ENCODE measurements at places on chromosomes 3 and 15.

GRCh38 chr15:77084436-77084835 lies 13.5 kb upstream of the TSPAN3 start:
- DNase-seq: no peak

DNA sequence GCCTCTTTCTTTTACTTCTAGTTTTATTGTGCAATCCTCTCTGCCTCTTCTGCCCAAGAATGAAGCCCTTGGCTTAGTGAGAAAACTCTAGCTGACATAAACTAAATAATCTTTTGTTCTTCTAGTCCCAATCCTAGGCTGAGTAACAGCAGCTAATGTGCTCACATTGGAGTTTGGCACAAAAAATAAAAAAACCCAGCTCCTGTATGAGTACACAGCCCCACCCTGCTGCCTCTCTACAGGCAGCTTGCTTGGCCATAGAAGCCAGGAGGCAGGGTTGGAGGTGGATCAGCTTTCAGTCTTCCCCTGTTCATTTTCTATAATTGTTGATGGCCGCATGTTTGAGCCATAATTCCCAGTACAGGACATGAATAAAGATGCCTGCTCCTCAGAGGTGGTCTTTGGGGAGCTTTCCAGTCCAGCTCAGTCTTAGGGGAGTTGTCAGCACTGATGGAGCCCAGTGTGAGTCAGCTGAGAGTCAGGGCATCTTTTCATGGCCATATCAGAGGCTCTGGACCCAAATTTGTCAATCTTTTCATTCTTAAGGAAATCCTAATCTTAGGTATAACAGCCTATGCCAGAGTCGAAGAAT lies 46.7 kb downstream of the RTP1 start:
- no peak for DNase-seq

- no peak for DNase-seq
These were observed 14.6 kb upstream of the LRRC15 start for GRCh38 chr3:194384156-194384555.

GRCh38 chr3:140376136-140376889 lies 301.6 kb upstream of the TRIM42 start:
- DNase-seq: no peak

GRCh38 chr3:123313889-123314288 lies 112.1 kb downstream of the SEC22A start:
- no peak for DNase-seq

DNA sequence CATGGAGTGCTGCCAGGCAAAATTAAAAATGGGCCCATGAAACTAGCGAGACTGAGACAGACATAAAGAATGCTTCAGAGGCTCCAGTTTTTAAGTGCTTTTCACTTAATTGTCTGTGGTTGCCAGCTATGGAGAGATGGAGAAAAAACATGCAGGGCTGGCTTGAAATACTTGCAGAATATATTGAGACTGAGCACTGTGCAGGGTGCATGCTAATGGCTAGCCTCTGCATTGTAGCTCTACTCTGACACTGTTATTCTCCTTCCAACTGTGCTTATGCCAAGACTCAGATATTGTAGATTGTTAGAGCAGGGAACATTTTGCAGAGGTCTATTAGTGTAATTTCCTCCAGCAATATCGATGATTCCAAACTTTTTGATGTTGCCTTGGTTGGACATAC lies 735.0 kb downstream of the PDCD6IP start:
- DNase-seq: no peak

GRCh38 chr3:50583897-50584296 lies 14.6 kb downstream of the HEMK1 start:
- no peak for DNase-seq

- DNase-seq: no peak
These were observed 45.7 kb upstream of the SKOR1 start for GRCh38 chr15:67779549-67780111.

DNA sequence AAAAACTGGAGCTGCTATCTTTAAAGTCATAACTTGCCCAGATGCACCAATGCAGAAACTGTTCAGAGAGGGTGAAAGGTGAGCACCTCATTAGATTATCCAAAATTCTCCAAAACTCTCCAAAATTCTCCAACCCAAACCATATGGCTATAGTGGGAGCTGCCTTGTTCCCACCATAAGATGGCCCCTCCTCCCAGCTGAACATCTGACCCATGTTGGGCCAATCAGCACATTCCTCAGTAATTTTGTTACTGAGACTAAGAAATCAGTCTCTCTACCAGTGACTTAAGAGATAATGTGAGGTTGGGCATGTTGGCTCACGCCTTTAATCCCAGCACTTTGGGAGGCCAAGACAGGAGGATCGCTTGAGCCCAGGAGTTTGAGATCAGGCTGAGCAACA lies 32.8 kb downstream of the DPH3 start:
- no peak for DNase-seq

DNA sequence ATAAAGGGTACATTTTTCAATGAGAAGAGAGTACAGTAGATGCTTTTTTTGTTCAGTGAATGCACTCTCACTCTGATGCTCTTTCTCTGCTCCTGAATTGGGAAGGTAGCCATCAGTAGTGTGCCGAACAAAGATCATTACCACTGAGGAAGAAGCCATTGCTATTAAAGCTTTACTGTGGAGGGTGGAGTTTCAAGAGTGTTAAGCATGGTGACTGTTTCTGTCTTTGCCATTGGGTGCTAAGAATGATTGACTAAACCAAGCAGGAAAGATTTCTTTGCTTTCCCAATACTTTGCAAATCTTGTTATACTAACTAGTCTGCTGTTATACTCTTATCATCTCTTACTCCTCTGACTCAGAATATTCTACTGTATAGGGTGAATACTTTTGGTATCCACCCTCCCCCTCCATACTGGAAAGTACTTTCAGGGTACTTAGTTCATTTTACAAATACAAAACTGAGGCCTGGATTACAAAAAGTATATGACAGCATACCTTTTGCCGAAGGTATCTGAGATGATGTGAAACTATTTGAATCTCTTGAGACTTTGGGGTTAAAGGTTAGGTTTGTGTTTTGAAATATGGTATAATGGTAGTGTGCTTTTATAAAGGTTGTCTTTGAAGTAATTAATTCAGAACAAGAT lies 1.7 kb downstream of the RAB11A start:
- DNase-seq: no peak

DNA sequence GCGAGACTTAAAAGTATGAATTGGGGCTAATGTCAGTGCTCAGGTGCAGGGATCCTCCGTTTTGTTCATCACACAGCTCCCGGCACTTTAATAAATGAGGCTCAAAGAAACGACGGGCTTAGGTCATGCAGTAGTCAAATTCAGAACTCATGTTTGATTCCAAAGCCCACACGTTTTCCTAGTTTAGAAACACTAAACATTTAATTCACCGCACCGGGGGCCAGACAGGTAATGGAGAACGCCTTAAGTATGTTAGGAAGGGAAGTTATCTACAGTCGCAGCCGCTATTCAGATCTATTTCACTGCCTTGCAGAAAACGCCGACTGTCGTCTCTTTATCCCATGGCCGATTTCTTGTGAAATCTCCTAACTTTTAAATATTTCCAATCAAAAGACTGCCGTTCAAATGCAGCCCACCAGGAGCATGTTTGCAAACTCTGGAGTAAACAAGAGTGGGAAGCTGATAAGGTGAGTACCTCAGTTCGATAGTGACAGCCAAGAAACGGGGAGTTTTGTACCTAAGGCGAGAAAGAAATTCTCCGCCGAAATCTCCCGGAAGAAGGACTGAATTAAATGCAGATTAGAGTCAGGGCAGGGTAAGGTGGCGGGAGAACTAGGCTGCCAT lies 569 bp downstream of the HIGD2B start:
- DNase-seq: no peak

DNA sequence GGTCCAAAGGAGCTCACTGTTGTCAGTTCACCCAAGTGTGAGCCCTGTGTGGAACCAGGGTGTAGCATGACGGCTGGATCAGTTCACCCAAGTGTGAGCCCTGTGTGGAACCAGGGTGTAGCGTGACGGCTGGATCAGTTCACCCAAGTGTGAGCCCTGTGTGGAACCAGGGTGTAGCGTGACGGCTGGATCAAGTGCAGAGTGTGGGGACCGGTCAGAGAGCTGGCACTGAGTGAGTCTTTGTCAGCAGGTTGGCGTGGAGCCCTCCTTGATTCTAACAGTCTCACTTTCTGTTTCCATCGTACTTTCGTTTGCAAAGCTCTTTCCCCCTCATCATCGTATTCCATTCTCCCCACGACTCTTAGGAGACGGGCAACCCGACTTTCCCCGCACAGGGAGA lies 57.9 kb upstream of the DLG1 start:
- no peak for DNase-seq

DNA sequence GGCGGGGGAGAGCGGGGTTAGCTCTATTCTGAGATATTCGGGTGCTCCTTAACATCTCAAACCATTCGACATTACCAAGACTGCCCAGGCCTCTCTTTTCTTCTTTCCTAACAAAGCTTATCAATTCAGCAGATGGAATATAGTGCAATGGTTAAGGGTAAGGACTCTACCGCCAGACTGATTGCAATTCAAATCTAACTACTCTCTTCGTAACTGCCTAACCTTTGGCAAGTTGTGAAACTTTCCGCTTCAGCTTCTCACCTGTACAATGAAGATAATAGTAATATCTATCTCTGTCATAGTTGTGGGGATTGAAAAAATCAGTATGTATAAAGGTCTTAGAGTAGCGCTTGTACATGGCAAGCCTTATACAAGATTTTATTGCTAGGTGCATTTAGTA lies 972 bp downstream of the UBA5 start:
- DNase-seq: no peak

- no peak for DNase-seq
These were observed 101.1 kb downstream of the LRIG1 start for GRCh38 chr3:66399529-66400232.

DNA sequence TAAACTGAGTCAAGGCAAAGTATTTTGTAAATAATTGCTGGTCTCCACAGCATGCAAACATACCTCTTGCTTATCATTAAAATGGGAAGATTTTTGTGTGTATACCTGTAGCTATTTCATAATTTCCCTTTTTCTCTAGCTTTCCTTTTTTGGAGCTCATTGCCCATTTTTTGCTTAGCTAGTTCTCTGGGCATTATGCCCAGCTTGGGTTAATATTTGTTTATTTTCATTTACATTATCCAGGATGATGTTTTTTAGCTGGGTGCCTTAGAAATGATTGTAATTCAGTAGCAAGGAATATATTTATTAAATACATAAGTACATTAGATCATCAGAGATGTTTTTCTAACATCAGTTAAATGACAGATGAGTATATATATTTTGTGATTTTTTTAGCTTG lies 1271.7 kb upstream of the GBE1 start:
- DNase-seq: no peak

- no peak for DNase-seq
These were observed 419.2 kb downstream of the DIPK2A start for GRCh38 chr3:144390786-144391185.

GRCh38 chr3:138282836-138283235 lies 46.8 kb downstream of the NME9 start:
- DNase-seq: no peak

- DNase-seq: no peak
These were observed 360.2 kb upstream of the ROPN1 start for GRCh38 chr3:124352149-124352539.

- no peak for DNase-seq
These were observed 10.5 kb upstream of the RPL29 start for GRCh38 chr3:52006017-52006819.

DNA sequence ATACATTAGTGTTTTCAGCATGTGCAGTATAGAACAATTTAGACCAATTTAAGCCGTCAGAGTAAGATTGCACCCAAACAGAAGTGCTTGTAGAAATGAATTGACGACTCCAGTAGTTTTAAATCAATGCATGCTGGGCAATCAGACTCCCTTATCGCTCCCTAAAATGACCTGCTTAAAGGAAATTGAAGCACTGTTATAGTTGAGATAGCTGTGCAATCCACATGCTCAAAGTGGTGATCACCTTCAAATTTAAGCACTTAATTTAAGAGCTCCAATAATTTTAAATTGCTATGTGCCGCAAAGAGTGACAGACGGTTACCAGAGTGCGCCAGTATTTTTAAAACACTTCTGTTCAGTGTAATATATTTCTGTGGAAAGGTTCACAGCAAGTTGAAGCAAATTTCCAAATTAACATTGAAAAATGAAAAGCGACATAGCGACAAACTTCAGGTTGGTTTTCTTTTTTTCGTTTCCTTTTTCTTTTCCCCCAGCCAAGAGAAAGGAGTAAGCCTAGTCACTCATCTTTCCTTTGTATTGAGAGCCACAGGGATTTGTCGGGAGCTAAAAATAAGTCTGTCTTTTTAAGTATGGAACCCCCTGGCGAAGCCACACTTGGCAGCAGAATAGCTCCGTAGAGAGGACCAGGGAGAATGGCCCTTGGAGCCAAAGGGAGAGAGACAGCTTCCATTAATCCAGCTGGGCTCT lies 436.4 kb upstream of the RBMS3 start:
- no peak for DNase-seq

DNA sequence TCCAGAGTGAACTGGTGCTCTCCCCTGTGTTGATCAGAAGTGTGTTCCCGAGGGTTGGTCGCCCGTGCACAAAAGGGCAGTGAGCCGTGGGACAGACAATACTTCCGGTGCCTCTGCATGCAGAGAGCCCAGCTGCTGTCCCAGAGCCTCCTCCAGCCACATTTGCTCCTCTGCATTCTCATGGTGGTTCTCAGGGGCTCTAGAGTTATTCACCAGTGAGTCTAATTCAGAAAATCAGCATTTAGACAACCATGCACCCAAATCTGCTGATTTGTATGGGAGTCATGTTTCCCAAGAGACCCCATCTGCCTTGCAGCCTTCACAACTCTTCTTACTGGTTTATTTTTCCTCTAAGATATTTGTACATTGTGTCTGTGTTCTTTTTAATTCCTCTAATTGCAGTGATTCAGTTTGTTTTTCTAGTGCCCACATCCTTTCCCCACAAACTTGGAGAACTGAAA lies 107.0 kb upstream of the SPRED1 start:
- DNase-seq: no peak

DNA sequence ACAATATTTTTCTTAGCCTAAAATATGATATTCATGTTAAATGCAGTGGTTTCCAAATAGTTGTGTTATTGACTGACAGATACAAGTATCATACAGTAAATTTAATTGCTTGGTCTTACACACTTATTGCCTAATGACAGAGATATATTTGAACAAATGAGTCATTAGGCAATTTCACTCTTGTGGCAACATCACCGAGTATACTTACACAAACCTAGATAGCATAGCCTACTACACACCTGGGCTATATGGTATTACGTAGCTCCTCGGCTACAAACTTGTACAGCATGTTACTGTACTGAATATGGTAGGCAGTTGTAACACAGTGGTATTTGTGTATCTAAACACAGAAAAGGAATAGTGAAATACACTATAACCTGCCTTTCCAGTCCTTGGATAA lies 50.3 kb downstream of the SERPINI1 start:
- DNase-seq: no peak

DNA sequence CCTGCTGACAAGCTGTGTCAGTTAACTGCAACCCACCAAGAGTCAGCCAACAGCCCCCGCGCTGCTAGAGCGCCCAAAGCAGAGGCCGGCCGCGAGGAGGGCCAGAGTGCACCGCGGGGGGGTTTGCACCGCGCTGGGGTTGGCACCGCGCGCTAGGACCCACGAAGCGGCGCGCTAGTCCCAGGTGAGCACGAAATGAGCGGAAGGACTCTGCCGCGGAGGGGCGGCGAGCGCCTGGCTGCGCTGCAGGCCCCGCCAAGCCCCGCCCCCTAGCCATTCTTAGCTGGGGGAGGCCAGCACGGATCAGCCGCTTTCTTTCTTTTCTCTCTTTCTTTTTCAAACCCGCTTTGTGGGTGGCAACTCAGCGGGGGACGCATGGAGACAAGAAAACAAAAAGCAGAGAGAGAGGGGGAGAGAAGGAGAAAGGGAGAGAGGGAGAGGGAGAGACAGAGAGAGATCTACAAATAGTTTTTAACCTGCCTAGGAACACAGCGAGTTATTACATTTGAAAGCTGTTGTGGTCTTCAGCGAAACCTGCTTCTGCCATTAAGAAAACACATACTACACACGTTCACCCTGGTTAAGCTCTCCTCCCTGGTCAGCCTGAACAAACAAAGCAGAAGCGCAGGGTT lies 6.9 kb upstream of the FOXB1 start:
- DNase-seq: peak; percentile 36
